ENCODE measurements at places on chromosomes 1 and 21. TPM values are rescaled to one million over a fixed set of nuclear protein-coding genes. Genes with fewer than 3 reads are reported as not detected.

CD53 gene
- polyA plus RNA-seq: 7.6 TPM

CRP gene
- not detected for polyA plus RNA-seq

MYOM3 gene
- 425 TPM for polyA plus RNA-seq

GRCh38 chr1:41649396-41650027 lies 165.0 kb upstream of the EDN2 start:
- DNase-seq: no peak

OR2M3 gene
- 0.01 TPM for polyA plus RNA-seq

GUCA2A gene
- not detected for polyA plus RNA-seq
